ENCODE measurements at places on chromosomes 4 and X. TPM values are rescaled to one million over a fixed set of nuclear protein-coding genes. Genes with fewer than 3 reads are reported as not detected.

The SSX3 gene
- not detected for total RNA-seq

The PCDH10 gene
- total RNA-seq = 7.5 TPM

The GAGE12J gene
- not detected for total RNA-seq

The TMEM156 gene
- total RNA-seq = not detected

The PGAM4 gene
- not detected for total RNA-seq

The FAM193A gene
- 26.8 TPM for total RNA-seq

The GLOD5 gene
- total RNA-seq = not detected

The PHEX gene
- 0.24 TPM for total RNA-seq

The TRPC3 gene
- 2.9 TPM for total RNA-seq

The RPS6KA3 gene
- total RNA-seq = 34.5 TPM

The VEGFC gene
- 24.7 TPM for total RNA-seq

Measured in hair follicle dermal papilla cell (primary cell).